ENCODE measurements at places on chromosomes 11 and 22.

- DNase-seq, result no peak
Measured at GRCh38 chr11:78268591-78269410, 80.1 kb downstream of the USP35 start.

GRCh38 chr11:14418801-14419417, 59.9 kb upstream of the RRAS2 start:
- no peak for DNase-seq

- no peak for DNase-seq
Measured at GRCh38 chr11:60242740-60243239, at the start of gene MS4A4E. TSS of gene MS4A4E (minus strand) at chr11:60243137. CDS start at chr11:60230055, 13,082 bp downstream.

GRCh38 chr11:7605186-7605943, 67.9 kb downstream of the CYB5R2 start:
- no peak for DNase-seq

DNA sequence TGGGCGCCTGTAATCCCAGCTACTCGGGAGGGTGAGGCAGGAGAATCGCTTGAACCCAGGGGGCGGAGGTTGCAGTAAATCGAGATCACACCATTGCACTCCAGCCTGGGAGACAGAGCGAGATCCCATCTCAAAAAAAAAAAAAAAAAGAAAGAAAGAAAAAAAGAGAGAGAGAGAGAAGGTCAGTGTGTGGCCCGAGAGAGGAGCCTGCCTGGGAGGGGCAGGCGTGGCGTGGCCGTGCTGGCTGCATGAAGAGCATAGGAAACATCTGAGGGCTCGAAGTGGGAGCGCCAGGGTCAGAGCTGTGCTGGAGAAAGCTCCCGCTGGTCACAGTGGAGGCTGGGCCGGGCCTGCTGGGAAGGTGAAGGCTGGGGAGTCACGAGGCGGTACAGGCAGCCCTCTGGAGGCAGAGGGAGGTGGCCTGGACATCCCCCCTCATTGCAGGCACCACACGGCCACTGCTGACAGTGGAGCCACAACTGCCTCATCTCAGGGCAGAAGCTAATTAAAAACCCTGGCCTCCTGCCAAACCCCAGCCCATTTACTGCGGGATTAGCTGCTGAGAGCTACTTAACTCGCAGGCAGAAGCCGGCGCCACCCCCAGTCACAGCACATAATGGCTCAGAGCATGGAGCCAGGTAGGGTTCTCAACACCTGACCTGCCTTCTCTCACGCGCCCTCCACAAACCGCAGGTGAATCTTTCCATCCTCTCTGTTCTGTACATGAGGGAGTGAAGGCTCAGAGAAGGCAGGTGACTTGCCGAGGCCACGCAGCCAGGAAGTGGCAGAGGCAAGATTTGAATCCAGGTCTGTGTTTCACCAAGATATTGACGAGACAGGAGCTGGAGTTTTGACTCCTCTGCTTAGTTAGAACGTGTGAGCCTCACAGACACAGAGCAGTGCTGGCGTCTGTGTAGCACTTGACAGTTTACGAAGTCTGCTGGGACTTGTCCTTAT, 32.6 kb downstream of the NFAM1 start:
- DNase-seq, result no peak

DNA sequence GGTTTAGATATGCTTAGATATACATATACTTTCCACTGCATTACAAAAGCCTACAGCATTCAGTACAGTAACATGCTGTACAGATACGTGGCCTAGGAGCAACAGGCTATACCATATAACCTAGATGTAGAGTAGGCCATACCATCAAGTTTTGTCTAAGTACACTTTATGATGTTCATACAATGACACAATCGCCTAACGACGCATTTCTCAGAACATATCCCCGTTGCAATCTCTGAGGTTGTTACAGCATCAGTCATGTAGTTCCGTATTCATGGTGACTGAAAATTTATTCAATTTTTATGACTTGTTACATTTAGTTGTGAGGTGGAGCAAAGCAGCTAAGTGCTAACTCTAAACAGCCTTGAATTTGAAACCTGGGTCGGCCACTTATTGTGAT, 6.7 kb downstream of the ZBTB44 start:
- no peak for DNase-seq

DNA sequence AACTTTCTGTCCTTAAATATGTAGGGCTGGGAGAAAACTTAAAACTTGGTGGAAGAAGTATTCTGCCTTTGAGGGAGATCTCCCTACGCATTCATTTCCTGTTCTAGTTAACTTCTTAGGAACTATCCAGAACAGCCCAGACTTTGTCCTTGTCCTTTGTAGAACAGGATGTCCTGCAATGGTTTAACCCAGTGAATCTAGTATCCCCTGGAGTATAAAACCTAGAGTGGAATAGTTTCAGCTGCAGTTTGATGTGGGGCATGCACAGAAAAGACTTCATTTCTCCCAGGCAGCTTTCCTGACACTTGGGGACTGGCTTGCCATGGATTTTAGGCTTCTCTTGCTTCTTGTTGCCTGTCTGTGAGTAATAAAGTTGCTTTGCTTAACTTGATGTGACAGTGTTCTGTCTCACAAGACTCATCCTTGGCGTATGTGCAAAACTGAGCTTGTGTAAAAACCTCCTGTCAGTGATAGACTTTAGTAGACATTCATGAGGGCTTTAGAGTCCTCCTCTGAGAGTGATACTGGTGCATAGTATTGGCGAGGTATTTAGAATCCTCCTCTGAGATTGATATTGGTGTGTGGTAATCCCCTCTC, 28.2 kb downstream of the ARHGAP42 start:
- no peak for DNase-seq

DNA sequence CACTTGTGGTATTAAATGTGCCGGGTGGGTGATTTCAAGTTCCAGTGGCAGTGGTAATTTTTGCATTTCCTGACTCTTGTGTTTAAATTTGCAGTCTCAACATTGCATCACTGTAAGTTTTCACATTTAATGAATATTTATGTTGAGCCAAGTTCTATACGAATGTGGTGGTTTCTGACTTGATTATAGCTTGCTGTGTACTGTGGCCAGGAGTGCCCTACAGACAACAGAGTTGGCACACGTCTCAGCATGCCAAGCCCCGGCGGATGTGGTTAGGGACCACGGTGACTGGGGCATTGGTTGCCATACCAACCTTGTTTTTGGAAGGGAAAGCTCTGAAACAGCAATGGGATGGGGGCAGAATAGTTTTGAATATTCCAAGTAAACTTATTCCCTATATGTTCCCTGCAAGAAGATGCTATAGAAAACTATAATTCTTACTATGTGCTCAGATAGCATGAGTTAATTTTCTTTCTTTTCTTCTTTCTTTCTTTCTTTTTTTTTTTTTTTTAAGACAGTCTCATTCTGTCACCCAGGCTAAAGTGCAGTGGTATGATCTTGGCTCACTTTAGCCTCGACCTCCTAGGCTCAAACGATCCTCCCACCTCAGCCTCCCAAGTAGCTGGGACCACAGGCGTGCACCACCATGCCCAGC, 16.0 kb downstream of the ZNRF3 start:
- peak; percentile 54 for DNase-seq

DNA sequence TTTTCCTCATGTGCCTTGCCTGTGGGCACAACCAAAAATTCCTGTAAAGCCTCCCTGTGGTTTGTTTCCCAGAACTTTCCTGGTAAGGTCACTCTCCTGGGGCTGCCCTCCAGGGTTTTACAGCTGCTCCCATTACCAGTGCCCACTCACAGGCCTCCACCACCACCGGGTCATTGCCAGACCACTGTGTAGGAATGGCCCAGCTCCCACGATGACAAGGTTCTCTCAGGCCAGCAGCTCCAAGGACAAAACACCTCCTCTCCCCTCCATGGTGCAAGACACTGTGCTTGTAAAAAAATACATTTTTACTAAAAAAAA, 96.1 kb upstream of the AKIP1 start:
- DNase-seq, result no peak

DNA sequence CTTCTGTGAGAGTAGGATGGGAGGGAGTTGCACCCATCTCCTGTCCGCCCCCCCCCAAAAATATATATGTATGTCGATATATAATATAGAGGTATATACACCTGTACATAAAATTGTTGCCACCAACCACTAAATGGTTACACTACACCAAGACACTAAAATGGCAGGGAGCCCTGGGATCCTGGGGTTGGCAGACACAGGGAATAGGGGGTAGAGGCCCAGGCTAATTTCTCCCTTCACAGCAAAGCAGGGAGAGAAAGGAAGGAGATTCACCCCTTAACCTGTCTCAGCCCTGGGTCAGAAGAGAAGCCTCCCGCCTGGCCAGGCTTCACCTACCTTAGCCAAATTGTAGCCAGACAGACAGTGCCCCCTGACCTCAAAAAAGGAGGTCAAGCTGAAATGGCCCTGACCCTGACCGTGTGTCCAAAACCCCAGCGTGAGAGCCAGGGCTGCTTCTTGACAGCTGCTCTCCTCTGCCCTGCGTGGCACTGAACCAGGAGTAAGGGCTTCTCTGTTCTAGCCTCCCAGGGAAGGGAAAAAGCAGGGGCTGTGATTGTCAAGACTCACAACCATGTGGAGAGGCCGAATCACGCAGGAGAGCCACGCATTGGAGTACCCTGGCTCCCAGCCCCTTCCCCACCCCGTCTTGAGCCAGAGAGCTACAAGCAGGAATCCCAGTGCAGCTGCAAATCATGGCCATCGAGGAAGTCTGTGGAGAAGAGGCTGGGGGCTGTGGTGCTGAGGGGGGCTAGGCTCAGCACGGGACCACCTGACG, 40.5 kb downstream of the SGSM3 start:
- no peak for DNase-seq

DNA sequence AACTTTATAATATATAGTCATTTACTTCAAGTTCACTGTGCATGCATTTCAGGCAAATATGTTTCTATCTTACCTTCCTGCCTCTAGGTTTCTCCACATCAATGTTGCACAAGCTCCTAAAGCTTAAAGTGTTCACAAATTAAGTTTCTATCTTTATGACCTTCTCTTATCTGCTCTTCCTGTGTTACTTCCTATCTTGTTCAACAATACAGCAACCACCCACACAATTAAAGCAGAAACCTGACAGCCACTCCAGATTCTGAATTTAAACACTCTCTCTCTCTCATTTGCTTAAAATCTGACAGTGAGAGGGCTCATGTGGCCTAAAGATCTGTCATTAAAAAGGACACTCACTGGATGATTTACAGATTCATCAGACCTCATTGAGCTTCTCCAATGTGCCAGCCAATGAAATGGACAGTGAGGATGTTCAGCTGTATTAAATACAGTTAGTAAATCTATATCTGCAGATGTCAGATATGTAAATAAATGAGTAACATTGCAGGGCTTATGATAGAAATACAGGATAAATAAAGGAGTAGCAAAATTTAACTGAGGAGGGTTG, 10.9 kb downstream of the PDGFD start:
- no peak for DNase-seq

- no peak for DNase-seq
Measured at GRCh38 chr11:25655636-25656035, 676.3 kb upstream of the ANO3 start.

DNA sequence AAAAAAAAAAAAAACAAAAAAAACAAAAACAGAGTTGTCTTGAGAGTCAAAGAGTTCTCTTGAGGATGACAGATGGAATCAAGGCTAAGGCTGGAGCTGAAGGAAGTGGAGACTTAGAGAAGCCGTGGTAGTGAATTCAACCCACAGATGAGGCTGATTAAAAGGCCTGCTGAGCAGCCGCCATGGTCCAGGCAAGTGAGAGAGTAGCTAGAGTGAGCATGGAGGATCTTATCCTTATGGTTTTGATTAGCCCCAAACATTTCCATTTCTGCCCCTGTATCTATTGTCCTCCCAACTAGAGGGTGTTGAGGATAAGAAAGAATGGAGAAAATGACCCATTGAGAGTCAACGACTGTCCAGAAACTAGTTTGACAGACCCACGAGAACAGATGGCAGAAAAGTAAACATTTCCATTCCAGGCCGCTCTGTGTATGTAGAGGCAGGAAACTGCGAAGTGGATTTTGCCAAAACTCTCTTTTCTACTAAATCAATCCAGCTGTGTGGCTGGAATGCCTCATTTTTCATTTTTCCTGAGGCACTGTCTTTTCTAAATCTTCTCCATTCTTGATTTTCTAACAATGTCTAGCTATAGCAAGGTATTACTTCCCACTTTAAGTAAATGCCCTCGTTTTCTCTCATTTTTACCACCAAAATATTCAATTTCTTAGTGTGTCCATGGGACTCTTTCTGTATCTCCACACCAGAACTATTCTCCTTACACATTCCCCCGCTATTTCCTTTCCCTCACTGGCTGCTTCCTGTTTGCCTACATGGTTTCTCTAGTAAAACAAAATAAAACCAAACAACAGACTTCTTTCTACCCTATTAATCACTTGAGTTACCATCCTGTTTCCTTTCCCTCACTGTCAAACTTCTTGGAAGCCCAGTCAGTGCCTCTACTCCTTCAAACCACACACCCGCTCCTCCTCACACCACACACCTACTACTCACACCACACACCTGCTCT, 5.4 kb upstream of the MMP8 start:
- DNase-seq, result no peak

DNA sequence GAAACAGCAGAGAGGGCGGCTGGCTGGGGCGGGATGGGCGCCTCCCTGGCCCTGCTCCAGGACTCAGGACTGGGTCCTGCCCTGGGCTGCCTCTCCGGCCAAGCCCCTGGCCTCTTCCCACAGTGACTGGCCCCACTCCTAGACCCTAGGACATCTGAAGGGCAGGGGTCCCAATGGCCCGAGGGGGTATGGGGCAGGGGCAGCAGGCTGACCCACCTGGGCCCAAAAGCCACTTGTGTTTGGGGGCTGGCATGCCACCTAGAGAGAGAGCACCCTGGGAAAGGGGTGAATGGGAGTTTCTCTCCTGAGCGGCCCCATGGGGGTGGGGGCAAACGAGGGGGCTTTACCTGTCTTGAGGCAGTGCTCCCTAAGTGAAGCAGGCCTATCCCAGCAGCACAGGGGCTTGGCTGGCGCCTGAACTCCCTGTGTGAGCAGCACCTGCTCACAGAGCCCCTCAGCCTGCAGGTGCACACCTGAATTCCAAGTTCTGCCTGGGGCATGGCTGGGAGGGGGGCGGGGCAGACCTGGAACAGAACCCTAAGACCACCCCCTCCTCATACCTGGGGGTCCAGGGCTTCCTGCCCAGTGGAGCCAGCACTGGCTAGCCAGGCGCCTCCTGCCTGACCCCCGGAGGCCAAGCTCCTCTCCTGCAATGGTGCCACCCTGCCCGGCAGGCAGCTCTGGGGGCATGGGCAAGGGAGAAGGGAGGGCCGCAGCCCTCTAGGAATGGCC, 16.9 kb downstream of the DUSP8 start:
- DNase-seq, result no peak

DNA sequence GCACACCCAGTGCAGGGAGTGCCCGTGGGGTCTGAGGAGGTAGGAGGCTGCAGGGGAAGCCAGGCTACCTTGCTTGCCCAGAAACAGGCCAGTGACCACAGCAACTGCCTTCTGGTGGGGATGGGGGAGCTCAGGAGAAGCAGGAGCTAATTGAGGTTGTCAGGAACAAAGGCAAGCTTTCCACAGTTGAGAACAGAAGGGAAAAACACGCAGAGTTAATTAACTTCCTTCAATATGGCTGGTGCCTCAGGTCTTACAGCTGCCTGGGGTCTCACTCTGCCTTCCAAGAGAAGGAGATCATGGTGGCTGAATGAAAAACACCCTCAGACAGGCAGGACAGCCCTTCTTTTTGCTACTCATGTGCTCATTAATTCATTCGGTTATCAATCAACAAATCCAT, 127.9 kb upstream of the SYT13 start:
- DNase-seq, result no peak

GRCh38 chr11:112694245-112694644, 267.0 kb upstream of the NCAM1 start:
- DNase-seq, result no peak

- no peak for DNase-seq
Measured at GRCh38 chr11:11605821-11606450, 15.9 kb downstream of the GALNT18 start.

- DNase-seq, result no peak
Measured at GRCh38 chr11:99423428-99423983, 402.8 kb downstream of the CNTN5 start.
